ENCODE measurements at places on chromosomes 12 and 14.

GRCh38 chr14:36659010-36659821 lies 2.4 kb upstream of the PAX9 start:
- DNase-seq, result no peak

GRCh38 chr14:63438065-63438757 lies 105.0 kb downstream of the PPP2R5E start:
- peak; percentile 81 for DNase-seq

DNA sequence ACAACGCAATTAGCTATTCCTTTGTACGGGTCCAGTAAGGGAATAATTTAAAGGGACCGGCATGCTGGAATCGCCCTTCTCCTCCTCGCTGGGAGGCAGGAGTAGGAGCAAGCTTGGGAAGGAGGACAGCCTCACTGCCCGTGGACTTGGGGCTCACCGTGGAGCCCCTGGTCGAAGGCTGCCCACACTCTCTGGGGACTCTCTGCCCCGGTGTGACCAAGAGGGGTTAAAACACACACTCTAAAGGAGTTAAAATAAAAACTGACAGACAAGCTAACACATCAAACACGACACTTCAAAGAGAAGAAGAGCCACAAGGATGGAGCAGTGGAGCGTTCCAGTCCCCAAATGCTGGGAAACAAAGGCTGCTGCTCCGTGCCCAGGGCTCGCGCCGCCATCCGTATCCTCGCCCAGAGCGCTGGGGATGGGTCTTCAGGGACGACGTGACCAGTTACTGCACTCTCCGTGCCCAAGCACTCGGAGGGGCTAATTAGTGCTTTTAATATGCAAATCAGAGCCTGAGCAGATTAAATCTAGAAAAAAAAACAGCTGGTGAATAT lies 123.3 kb downstream of the PAPOLA start:
- no peak for DNase-seq

GRCh38 chr14:36254020-36254624 lies 66.3 kb downstream of the MBIP start:
- DNase-seq, result peak; percentile 47

DNA sequence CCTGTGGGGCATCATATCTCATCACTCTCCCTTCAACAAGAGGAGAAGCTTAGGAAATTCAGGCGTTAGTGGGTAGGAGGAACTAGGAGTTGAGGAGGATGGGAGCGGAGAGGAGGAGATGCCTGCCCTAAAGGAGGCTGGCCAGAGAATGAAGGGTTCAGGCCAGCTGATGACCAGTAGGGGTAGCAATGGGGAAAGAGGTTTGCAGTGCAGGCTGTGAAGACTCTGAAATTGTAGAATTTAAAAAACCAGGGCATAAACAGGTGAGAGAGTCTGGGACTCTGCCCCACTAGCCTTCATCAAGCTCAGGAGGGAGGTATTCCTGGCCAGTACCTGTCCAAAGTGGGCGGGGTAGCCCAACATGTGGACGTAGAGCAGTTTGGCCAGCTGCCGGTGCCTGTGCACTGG lies 809 bp downstream of the AP1G2 start:
- DNase-seq, result peak; percentile 22

- peak; percentile 39 for DNase-seq
Measured at GRCh38 chr12:52241205-52241842, 8.3 kb downstream of the KRT7 start.

DNA sequence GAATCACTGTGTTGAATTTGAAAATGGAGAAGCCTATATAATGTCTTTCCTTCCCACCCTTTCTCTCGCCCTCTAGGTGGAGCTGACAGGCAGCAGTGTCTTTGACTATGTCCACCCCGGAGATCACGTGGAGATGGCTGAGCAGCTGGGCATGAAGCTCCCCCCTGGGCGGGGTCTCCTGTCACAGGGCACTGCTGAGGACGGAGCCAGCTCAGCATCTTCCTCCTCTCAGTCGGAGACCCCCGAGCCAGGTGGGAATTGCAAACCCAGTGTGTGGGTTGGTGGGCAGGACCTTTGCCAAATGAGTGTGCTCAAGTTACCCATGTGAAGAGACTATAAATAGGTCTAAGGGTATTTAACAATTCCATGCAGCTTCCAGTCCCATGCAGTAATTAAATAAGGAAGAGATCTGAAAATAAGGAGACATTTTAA lies 274.7 kb downstream of the EGLN3 start:
- DNase-seq, result peak; percentile 49

DNA sequence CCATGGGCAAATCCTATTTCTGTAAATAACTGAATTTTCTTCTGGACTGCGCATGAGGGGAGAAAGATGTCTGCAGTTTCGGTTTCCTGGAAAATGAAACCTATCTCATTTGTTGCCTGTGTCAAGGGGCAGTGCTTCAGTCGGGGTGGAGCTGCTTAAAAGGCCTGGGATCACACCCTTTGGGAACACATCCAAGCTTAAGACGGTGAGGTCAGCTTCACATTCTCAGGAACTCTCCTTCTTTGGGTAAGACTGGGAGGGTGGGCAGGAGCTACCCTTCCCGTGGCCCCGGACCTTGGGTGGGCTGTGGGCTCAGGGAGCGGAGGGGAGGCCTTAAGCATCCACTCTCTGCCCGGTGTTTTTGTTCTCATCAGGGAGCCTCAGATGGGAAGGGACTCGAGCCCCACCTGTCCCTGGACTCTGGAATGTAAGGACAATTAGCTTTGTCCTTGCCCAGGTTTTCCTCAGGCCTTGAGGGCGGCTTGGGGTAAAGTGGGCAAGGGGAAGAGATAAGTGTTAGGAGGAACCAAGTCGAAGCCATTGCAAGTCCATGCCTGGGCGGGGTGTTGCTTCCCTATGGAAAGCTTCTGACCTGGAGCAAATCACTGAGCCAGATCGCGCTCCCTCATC lies at the start of gene IFI27:
Gene IFI27 (plus strand): TSS at position 185 of the 630 bp plus-strand sequence.
- no peak for DNase-seq

DNA sequence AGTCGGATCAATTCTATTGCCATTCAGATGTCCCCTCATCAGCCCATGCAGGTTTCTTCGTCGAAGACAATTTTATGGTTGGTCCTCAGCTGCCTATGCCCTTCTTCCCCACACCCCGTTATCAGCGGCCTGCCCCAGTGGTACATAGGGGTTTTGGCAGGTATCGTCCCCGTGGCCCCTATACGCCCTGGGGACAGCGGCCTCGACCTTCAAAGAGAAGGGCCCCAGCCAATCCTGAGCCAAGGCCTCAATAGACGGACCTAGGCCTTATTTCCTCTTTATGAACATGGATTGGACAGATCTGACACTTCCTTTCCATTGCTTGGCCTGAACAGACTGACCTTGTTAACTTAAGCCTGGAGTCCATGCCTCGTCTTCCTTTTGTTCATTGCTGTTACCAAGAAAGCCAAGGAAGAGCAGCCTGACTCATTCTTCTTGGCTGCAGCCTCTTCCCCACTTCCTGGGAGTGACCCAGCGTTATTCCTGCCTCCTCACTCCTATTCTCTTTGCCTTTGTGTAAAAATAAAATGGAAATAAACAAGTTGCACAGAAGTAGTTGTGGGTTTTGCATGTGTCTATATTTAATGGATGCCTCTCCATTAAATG lies 156.5 kb upstream of the AMIGO2 start:
- DNase-seq, result peak; percentile 68

GRCh38 chr12:90250766-90251165 lies 542.1 kb upstream of the ATP2B1 start:
- no peak for DNase-seq

DNA sequence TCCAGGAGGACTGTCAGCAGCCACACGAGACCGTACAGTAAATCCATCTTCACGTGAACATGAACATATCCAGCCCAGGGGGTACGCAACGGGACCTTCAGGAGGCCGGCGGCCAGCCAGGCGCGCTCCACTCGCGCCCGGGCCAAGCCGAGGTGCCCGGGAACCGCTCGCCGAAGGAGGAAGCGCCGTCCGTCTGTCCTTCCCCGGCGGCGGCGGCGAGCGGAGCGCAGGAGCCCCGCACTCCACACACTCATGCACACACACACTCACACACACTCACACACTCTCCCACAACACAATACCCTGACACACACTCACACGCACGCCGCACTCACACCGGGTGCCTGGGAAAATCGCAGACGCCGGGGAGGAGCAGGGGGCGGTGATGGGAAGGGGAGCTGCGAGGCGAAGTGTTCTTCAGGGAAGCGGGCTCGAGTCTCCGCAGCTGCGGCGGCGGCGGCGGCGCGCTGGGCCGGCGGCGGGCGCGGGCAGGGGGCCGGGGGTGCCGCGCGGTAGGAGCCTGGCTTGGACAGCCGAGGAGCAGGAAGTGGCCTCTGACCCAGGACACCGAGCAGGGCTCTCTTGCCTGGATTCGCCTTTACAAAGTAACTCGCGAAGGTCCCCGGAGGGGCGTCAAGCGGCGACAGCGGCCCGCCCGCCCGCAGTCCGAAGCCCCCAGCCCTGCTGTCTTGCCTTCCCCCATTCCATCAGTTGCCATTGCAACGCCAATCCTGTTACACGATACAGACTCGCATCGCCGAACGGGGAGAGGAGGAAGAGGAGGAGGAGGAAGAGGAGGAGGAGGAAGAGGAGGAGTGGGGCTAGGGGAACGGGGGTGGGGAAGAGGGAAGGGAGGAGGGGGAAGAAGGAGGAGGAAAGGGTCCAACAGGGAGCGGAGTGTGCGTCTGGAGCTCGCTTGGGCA lies 601 bp downstream of the MDGA2 start:
- DNase-seq, result peak; percentile 44
